ENCODE measurements at places on chromosomes 3 and 15. TPM values are rescaled to one million over a fixed set of nuclear protein-coding genes. Genes with fewer than 3 reads are reported as not detected.

GP5 gene
- not detected for total RNA-seq

LRRIQ4 gene
- total RNA-seq: not detected

SCAMP5 gene
- 15.0 TPM for total RNA-seq

KCNAB1 gene
- total RNA-seq: not detected

ARHGAP31 gene
- total RNA-seq: 1.4 TPM

CD86 gene
- not detected for total RNA-seq

CACNA1D gene
- 0.61 TPM for total RNA-seq

SAMD7 gene
- not detected for total RNA-seq

SLC22A14 gene
- 0.03 TPM for total RNA-seq

MYRIP gene
- not detected for total RNA-seq

CCR9 gene
- not detected for total RNA-seq

FBXO40 gene
- not detected for total RNA-seq

TRAT1 gene
- total RNA-seq: not detected

SV2B gene
- 0.05 TPM for total RNA-seq

MCF2L2 gene
- 0.10 TPM for total RNA-seq

RTP3 gene
- not detected for total RNA-seq

LRRC3B gene
- not detected for total RNA-seq

CLRN1 gene
- total RNA-seq: not detected

DISP2 gene
- total RNA-seq: 1.9 TPM

PLA1A gene
- 0.29 TPM for total RNA-seq

CRABP1 gene
- 2.1 TPM for total RNA-seq

CFAP100 gene
- total RNA-seq: not detected

ARPIN gene
- total RNA-seq: 11.8 TPM

All from A549 treated with CORT108297 at 1 μM for 4 hours (cell line).